ENCODE measurements at places on chromosomes 1 and 21. TPM values are rescaled to one million over a fixed set of nuclear protein-coding genes. Genes with fewer than 3 reads are reported as not detected.

KLHDC8A gene
- total RNA-seq: 41.0 TPM

TOMM20 gene
- 153 TPM for total RNA-seq

MATN1 gene
- 0.31 TPM for total RNA-seq

SIM2 gene
- total RNA-seq: not detected

CYP2J2 gene
- total RNA-seq: 0.94 TPM

TGFBR3 gene
- total RNA-seq: 1.6 TPM

GRIK1 gene
- total RNA-seq: 6.6 TPM

TTC13 gene
- 62.9 TPM for total RNA-seq

RGS4 gene
- total RNA-seq: 2.2 TPM

FCGR1A gene
- 5.6 TPM for total RNA-seq

SPATA45 gene
- total RNA-seq: not detected

SPRR1B gene
- not detected for total RNA-seq

CD5L gene
- not detected for total RNA-seq

RYR2 gene
- total RNA-seq: 61.7 TPM

LCE1E gene
- not detected for total RNA-seq

IFNGR2 gene
- total RNA-seq: 37.2 TPM

PODN gene
- 0.94 TPM for total RNA-seq

NDUFS2 gene
- total RNA-seq: 128 TPM

LRRC53 gene
- not detected for total RNA-seq

S100A8 gene
- 1.6 TPM for total RNA-seq

ARF1 gene
- total RNA-seq: 107 TPM

ROR1 gene
- total RNA-seq: 2.5 TPM

LMX1A gene
- 0.31 TPM for total RNA-seq

TCHH gene
- total RNA-seq: under 0.01 TPM

RGSL1 gene
- not detected for total RNA-seq

FRRS1 gene
- total RNA-seq: 1.9 TPM

S100A2 gene
- not detected for total RNA-seq

AGMAT gene
- 0.31 TPM for total RNA-seq

SLC45A3 gene
- total RNA-seq: 3.8 TPM

FYB2 gene
- 0.94 TPM for total RNA-seq

SLC30A2 gene
- total RNA-seq: not detected

BROX gene
- 37.6 TPM for total RNA-seq

CCNL2 gene
- total RNA-seq: 262 TPM

SSX2IP gene
- 105 TPM for total RNA-seq

PER3 gene
- total RNA-seq: 6.9 TPM

AKR7A3 gene
- total RNA-seq: 2.5 TPM

GPR89A gene
- total RNA-seq: 55.4 TPM

FCAMR gene
- total RNA-seq: not detected

MYCL gene
- total RNA-seq: 9.1 TPM

STIL gene
- 10.0 TPM for total RNA-seq

C1orf210 gene
- not detected for total RNA-seq

NUP210L gene
- 0.31 TPM for total RNA-seq

RGS5 gene
- 20.7 TPM for total RNA-seq

UTS2 gene
- total RNA-seq: not detected

ETNK2 gene
- total RNA-seq: 19.4 TPM

TTC22 gene
- not detected for total RNA-seq

All from parietal lobe (tissue), 2 donors.